Stimulated activated CD4-positive, alpha-beta T cell treated with anti-CD3 and anti-CD28 coated beads, Interleukin-15, amount 100 ng/mL, for 1 hour (primary cell): ENCODE measurements at places on chromosomes 6 and 20.

DNA sequence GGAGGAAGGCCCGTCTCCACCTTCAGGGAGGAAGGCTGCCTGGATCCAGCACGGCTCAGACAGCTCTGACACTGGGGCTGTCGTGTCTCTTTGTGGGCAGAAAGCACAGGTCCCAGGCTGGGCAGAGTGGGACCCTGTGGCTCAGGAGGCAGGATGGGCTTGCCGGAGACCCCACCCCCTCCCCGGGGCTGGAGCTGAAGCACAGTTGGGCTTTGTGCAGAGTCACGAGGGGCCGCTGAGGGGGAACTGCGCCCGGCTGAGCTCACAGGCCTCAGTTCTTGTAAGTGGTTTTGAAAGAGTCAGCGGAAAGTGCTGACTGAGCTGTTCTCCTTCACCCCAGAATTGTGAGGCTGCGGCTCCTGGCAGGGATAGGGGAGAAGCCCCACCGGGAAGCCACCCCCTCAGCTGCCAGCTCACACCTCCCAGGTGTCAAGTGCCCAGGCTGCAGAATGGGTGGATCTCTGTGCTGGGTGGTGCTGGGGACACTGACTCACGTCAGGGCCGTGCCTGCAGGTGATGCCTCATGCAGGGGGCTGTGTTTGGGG, 145.5 kb upstream of the RNF24 start:
- DNase-seq: no peak

GRCh38 chr20:23147964-23148730, 62.0 kb upstream of the CD93 start:
- DNase-seq: no peak

- no peak for DNase-seq
Measured at GRCh38 chr6:87702589-87702945, 534 bp upstream of the AKIRIN2 start.

- no peak for DNase-seq
Measured at GRCh38 chr6:28137505-28137981, 4.1 kb upstream of the ZKSCAN8 start.

GRCh38 chr20:60465993-60466686, 507.9 kb downstream of the CDH26 start:
- no peak for DNase-seq

- no peak for DNase-seq
Measured at GRCh38 chr20:31605902-31606803, 1.1 kb downstream of the ID1 start.

GRCh38 chr6:15207923-15208322, 37.9 kb upstream of the JARID2 start:
- no peak for DNase-seq

- no peak for DNase-seq
Measured at GRCh38 chr20:57471496-57472372, 53.2 kb downstream of the CTCFL start.

GRCh38 chr20:61292821-61293612, 41.0 kb downstream of the CDH4 start:
- DNase-seq: no peak
